T1000 (cell line): ENCODE measurements at places on chromosomes 5 and 9.
A peak's percentile ranks its signal among the peaks of the same experiment; 100 is the strongest.

- DNase-seq, result no peak
Observed at GRCh38 chr9:87020169-87020950, 73.1 kb upstream of the GAS1 start.

DNA sequence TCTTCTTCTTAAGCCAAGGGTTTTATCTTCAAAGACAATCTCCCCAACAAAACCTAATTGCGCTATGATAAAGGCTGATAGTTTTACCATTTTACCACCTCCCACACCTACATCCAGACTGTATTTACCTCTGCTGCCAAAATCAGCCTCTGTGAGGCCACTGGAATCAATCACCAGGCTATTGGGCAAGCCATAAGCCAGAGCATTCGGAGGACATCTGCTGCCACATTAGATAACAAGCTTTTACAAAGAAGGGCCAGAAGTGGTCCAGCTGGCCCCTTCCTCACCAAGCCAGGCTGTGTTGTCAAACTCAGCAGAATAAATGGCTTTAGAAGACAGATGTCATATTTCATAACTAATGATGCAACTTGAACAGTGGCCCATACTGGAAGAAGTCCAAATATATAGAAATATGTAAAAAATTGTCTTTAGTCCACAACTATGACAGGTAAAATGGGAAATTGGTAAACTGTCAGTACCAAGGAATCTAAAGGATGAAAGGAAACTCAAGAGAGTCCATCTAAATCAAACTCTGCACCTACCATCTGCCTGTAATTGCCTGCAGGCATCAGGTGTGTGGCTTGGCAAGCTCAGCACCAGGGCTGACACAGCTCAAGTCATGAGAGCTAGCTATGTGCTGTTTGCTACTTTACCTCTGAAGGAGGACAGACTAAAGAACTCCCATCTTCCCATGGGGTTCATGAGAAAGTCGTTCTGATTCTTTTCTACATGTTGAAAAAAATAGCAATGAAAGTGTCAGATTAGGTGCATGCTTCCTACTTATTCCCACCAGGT lies 16.1 kb downstream of the SLC45A2 start:
- no peak for DNase-seq

- DNase-seq, result no peak
Observed at GRCh38 chr5:44236040-44236439, 153.2 kb downstream of the FGF10 start.

- no peak for DNase-seq
Observed at GRCh38 chr5:18114151-18114757, 480.0 kb downstream of the TAF11L14 start.

GRCh38 chr9:98117984-98118639 lies 910 bp downstream of the TRIM14 start:
- DNase-seq, result no peak

GRCh38 chr5:1103505-1104326 lies 8.1 kb downstream of the SLC12A7 start:
- DNase-seq, result no peak

DNA sequence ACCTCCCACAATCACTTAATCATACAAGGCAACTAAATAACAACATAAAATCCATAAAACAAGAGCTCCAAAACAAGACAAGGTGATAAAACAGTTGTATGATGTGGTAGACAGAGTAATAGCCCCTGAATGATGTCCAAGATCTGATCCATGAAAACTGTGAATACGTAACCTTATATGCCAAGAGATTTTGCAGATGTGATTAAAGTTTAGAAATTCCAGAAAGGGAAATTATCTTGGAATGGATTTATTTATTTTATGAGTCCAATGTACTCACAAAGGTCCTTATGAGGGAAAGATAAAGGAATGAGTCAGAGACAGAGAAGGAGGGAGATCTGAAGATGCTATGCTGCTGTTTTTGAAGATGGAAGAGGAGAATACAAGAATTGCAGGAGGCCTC lies 1775.7 kb upstream of the C9orf72 start:
- DNase-seq, result no peak

DNA sequence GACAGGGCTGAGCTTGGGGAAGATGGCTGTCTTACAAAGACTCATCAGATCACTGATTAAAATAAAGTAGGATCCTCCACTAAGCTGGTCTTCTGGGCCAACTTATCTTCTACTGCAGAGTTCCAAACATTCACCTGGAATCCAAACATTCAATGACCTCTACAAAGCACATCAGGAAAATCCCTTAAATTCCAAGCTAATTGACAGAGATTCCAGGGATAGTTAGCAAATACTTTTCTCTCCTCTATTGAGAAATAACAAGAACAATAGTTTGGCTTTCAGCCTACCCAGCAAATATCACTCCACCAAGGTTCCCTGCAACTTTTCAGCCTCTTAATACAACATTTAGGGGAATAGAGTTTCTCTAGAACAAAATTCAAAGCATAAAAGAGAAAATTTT lies 140.6 kb upstream of the LIFR start:
- no peak for DNase-seq

DNA sequence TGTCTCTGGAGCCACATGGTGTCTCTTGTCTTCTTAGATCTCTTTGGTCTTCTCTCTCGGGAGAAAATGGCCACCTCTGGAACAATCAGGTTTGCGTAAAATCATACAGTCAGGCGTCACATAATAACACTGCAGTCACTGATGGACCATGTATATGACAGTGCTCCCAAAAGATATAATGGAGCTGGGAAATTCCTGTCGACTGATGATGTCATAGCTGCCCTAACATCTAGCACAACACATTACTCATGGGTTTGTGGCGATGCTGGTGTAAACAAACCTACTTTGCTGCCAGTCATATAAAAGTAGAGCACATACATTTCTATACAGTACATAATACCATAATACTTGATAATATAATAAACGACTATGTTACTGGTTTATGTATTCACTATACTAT lies 30.1 kb upstream of the RAI14 start:
- peak; percentile 16 for DNase-seq

DNA sequence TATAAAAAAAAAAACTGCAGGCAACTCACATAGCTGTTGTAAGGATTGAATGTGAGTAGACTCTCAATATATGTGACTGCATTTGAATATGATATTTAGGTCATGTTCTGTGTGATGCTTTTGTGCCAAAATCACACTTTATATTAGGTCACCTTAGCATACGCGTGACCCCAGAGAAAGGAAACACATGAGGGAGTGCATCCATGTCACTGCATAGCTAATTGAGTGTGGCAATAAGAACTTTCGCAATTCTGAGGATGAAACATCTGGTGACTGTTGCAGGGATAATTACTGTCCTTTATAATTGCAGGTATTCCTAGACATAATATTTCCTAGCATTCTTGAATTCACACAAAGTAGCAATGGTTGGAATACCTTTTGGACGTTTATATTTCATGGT lies 459.5 kb upstream of the KLF4 start:
- no peak for DNase-seq

DNA sequence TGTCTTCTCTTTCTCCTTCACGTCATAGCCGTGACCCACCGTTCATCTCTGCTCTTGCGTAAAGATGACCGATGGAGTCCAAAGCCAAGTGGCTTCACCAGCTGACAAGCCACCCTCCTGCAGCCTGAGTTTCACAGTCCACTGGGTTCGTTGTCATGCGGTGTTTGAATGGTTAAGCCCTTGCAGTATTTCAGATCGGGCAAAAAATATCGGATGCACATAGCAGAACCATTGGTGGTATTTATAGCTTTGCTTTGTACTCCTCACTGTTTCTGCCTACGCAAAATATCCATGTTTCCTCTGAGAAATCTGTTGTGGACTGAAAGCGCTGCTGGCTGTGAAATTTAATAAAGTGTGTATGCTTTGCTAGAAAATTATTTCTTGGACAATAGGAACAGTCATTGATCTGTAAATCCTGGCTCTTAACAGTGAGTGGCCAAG lies 34.5 kb upstream of the NCS1 start:
- DNase-seq, result no peak

- no peak for DNase-seq
Observed at GRCh38 chr5:132785365-132785764, 8.3 kb upstream of the SEPTIN8 start.

DNA sequence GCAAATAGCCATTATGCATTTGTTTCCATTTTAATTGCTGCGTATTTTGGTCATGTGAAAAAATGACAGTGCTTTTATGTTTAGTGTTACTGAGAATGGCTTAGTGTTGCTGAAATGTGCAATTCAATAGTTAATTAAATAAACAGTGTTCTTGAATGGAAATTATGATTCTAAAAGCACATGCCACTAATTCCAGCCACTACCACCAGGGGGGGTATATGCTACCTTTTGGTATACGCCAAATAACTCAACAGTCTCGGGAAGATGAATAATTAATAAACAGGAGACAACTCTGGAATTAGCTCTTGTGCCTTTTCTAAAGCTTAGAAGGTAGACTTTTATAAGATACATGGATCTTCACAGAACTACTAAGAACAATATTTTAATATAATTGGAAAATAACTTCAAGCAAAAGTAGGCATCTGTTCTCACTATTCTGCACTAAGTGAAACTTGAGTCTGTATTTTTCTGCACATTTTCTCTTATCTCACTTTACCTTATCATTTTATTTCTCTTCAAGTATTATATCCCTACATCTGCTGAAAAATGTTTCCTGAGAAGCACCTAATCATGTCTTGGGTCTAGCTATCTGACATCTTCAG lies 83.5 kb upstream of the MINAR2 start:
- DNase-seq, result no peak

- DNase-seq, result no peak
Observed at GRCh38 chr9:84969084-84969483, 299.6 kb downstream of the NTRK2 start.

- no peak for DNase-seq
Observed at GRCh38 chr9:93143830-93144530, 9.9 kb upstream of the NINJ1 start.

DNA sequence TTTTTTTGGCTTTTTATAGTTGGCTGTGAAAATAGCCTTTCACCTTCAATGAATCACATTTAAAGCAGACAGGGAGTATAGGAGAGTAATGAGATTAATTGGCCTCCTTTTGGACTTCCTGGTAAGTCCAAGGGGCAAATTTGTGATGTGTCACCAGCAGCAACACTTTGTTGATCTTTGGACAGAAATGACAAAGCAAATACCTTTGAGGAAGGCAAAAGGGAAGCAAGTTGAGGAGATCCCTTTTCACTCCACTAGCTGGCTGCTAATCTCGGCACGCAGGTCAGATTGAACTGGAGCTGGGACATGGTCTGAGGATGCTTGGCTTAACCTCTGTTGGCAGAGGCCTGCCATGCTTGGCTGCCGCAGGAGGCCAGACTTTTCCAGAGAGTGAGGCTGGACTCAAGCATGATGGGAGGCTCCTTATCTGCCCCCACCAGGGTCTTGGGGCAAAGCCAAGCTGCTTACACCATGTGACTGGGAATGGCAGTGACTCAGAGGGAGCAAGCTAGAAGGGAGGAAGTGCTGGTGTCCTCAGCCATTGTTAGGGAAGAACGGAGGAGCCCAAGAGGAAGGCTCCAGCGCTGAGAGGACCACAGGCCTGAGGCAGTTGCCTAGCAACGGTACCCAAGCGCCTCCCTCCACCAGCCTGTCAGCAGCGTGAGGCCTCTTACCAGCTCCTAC lies 174.5 kb upstream of the MAP1B start:
- peak; percentile 44 for DNase-seq

GRCh38 chr9:29209748-29210291 lies 1636.5 kb upstream of the C9orf72 start:
- no peak for DNase-seq

GRCh38 chr5:135993335-135993879 lies 35.4 kb upstream of the TGFBI start:
- DNase-seq, result no peak

DNA sequence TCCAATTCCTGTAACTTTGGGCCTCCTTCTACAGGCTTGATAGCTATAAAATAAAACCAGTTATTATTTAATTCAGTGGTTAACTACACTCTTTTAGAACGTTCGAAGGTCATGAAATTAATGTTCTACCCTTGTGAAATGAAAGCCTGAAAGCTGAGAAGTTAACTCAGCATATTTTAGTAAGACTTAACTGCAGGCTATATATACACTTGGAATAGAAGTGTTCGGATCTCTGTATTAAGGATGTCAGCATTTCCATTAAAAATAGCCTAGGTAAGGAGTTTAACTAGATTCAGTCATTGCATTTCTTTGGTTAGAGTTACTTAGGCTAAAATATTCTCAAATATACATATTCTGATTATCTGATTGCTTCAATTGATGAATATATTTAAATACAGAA lies 229.2 kb downstream of the MRPS30 start:
- no peak for DNase-seq

DNA sequence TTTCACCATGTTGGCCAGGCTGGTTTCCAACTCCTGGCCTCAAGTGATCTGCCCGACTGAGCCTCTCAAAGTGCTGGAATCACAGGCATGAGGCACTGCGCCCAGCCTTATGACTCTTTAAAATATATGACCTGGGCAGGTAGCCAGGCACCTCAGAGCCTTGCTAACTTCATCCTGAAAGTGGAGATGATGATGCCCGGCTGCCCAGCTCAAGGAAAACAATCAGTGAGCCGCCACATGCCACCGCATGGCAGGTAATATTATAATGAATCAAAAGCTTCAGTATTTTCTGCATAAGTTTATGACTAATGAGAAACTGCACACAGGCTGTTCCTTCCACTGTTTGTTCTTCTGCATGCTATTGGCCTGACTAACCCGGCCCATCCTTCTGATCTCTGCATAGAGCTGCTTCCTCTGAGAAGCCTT lies 30.4 kb upstream of the DMRT1 start:
- DNase-seq, result no peak

GRCh38 chr5:157214415-157214814 lies 33.8 kb downstream of the ITK start:
- no peak for DNase-seq

GRCh38 chr5:137142764-137143605 lies 356.1 kb downstream of the SPOCK1 start:
- DNase-seq, result peak; percentile 59

GRCh38 chr9:119137479-119137878 lies 231.8 kb downstream of the BRINP1 start:
- DNase-seq, result no peak

DNA sequence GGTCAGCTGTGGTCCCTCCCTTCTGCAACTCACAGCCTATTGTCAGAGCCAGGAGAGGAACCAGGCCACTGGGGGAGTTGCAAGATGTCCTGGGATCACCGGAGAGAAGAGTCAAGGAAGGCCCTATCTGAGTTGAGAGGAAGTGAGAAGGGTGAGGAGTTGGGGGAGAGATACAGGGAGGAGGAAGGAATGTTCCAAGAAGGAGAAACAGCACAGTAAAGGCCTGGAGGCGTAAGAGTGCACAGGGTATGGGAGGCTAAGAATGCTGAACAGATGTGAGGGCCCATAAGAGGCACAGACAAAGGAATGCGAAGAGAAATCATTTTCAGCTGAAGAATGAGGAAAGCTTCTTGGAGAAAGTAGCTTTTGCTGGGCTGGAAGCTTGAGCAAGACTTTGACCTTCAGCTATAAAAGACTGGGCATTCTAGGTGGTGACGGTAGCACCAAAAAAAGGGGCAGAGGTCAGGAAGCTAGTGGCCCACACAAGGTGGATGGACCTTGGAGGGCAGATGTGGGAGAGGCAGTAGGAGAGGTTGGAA lies 21.6 kb upstream of the CSF1R start:
- no peak for DNase-seq

- no peak for DNase-seq
Observed at GRCh38 chr9:87685871-87686519, 39.9 kb upstream of the CTSL start.
